Glomerular endothelial cell (primary cell): ENCODE measurements at places on chromosomes 12 and 14.

DNA sequence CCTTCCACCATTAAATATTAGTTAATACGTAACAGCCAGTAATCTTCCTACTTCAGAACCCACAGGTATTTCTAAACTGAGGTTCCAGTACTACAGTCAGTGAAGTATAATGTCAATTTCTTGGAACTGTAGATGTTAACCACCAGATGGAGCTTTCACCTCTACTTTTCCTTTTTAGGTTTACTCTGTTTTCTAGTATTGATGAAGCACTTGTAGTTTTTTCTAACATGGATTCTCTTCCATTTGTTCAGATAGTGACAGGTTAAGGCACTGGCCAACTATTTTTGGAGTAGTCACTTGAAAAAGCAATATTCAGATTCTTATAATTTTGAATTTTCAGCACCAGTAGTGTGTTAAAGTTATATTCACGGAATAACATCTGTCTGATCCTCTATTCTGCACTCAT lies 4.6 kb upstream of the SEC23A start:
- DNase-seq: peak; percentile 20

GRCh38 chr12:118741194-118741593 lies 240.1 kb upstream of the SRRM4 start:
- no peak for DNase-seq

- DNase-seq: no peak
Observed at GRCh38 chr14:50631408-50631821, 36.7 kb downstream of the SAV1 start.

DNA sequence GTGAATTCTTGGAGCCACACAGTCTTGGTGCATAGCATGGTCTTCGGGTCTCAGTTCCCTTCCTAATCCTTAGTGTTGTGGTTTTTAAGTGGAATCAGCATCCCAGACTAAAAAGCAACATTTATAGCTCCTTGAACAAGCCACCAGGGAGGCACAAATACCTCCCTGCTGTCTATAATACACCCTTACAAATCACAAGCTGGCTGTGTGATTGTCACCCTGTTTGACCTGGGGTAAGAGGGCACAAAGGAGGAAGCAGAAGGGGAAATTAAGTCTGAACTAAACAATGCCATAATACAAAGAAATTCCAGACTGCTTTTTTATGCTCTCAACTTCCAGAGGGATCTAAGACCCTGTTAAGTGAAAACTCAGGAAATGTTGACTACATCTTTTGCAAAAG lies 7.7 kb upstream of the MMP19 start:
- no peak for DNase-seq

DNA sequence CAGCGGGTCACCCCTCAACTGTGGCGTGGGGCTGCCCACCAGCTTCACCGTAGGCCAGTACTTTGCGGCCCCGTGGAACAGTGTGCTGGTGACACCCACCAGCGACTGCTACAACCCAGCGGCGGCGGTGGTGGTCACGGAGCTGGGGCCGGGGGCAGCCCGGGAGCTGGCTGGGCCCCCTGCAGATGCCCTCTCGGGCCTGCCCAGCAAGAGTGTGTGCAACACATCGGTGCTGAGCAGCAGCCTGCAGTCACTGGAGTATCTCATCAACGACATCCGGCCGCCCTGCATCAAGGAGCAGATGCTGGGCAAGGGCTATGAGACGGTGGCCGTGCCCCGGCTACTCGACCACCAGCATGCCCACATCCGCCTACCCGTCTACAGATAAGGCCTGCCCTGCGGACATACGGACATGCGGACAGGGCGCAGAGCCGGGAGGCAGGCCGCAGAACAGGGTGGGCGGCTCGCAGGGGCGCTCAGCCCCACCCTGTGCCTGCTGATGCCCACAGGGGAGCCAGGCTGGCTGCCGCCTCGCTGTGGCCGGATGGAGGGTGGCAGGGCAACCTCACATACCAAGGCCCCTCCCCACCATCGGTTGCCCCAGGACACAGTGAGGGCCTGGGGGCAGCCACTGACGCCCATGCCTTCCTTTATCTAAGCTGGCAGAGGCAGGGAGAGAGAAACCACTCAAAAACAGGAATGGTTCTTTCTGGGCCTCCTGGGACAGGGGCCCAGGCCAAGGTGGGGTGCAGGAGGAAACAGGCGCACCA lies 55.5 kb downstream of the FAM222A start:
- no peak for DNase-seq

- no peak for DNase-seq
Observed at GRCh38 chr12:101885912-101886561, 8.7 kb downstream of the DRAM1 start.

DNA sequence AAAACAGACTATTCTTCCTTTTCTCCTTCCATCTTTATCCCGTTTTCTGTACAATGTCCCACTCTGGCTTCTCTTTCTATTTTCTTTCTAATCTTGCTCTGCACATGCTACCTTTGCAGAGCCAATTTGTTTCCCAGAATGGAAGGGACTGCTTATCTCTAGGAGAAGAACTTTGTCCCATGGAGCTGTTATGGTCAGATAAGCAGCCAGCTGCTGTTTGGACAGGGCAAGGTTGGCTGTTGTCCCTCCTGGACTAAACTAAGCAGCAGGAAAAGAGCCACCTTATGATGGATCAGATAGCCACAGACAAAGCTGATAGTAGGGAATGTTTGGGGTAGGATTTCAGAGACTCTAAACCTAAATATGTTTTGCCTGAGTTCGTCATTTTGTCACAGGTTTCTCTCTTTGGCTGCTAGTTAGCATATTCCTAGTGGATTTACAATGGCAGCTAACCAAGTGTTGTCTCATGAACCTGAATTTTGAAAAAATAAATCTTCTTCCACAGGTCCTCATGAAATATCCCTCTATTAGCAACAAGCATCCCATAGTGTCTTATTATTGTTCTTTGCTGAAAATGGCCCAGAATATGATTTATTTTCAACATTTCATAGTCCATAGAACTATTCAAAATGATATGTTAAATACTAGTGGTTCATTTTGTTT lies 262.8 kb downstream of the SLC16A7 start:
- no peak for DNase-seq

- no peak for DNase-seq
Observed at GRCh38 chr14:49933128-49933527, 40.2 kb downstream of the ARF6 start.

GRCh38 chr12:104741497-104742367 lies 216.4 kb downstream of the SLC41A2 start:
- DNase-seq: no peak

DNA sequence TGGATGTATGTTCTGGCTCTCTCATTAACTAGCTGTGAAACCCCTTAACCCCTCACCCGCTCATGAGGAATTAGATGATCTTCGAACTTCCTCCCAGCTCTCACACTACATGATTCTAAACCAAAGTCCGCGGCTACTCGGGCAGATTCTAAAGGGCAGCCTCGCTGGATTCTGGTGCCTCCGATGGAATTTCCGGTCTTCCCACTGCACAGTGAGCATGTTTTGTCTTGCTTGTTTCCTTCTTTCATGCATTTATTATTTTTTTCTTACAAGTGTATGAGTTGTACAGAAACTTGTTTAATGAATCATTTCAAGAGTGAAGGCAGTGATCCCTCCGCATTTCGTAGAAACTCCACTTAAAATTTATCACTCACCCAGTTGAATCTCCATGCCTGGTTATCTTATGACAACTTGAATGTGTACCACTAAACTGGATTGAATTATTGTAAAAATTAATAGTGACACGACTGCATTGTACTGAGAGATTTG lies 4.5 kb upstream of the HCAR3 start:
- DNase-seq: no peak

DNA sequence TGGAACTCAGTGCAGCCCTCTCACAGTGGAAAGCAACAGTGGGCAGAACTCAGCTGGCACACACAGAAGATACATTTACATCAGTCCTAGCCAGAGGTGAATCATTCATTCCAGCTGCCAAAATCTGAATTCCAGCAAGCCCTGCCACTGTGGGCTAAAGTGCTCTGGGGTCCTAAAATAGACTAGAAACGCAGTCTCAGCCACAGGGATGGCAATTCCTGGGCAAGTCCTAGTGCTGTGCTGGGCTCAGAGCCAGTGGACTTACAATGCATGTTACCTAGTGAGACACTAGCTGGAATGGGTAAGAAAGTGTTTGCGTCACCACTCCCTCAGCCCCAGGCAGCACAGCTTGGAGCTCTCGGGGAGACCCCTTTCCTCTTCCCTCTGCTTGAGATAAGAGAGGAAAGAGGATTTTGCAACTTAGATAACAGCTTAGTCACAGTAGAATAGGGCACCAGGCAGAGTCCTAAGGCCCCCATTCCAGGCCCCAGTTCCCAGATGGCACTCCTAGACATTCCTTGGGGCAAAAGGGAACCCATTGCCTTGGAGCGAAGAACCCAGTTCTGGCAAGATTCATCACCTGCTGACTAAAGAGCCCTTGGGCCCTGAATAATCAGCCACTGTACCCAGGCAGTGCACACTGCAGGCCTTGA lies 592.9 kb downstream of the FSCB start:
- DNase-seq: no peak

DNA sequence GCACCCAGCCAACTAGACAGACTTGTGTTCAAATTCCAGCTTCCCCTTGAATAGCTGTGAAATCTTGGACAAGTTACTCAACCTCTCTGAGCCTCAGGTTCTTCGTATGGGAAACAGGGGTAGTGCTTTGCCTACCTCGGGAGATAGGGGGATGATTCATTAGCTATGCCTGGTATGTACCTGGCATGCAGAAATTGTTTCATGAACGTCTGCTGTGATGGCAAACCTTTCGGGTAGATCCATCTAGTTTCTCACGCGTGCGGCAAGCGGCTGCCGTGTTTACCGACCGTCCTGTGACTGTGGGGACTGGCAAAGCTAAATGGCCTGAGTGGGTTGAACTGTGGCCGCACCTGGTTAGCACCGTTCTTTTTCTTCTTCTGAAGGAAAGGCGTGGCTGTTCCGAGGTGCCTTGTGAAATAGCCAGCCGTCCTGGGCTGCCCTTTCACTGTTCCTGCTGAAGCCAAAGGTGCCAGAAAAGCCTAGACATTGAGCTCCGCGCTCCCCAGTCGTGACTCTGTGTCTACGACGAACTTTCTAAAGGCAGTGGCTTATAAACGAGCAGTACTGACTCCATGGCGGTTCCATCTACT lies 40.6 kb upstream of the MED13L start:
- DNase-seq: no peak

- no peak for DNase-seq
Observed at GRCh38 chr14:104130974-104131651, 7.3 kb upstream of the KIF26A start.

GRCh38 chr12:77592836-77593235 lies 237.9 kb upstream of the NAV3 start:
- no peak for DNase-seq

GRCh38 chr12:1830981-1831963 lies 10.9 kb downstream of the LRTM2 start:
- DNase-seq: no peak

GRCh38 chr12:47649381-47649780 lies 56.4 kb downstream of the RPAP3 start:
- no peak for DNase-seq

GRCh38 chr12:48651681-48652080 lies 30.4 kb downstream of the KANSL2 start:
- no peak for DNase-seq

DNA sequence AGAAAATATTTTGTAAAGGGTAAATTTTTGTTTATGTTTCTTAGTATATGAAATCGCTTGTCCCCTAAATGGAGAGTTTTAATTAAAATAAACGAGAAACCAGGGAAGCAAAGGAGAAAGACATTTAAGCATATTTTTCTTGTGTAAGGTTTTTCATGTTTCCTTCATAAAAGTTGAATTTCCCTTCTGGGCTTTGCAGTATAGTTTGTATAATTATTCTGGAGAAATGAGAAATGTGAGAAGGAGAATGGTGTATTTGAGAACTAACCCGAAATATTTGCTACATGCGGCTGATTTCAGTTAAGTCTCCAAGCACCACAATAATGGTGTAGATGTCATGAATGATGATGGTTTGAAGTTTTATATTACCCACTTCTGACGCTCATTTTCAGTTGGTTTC lies 307.7 kb upstream of the SEL1L start:
- DNase-seq: no peak

- no peak for DNase-seq
Observed at GRCh38 chr12:6834873-6835272, 5.9 kb upstream of the GNB3 start.

- no peak for DNase-seq
Observed at GRCh38 chr12:5720381-5721005, 224.6 kb downstream of the ANO2 start.

DNA sequence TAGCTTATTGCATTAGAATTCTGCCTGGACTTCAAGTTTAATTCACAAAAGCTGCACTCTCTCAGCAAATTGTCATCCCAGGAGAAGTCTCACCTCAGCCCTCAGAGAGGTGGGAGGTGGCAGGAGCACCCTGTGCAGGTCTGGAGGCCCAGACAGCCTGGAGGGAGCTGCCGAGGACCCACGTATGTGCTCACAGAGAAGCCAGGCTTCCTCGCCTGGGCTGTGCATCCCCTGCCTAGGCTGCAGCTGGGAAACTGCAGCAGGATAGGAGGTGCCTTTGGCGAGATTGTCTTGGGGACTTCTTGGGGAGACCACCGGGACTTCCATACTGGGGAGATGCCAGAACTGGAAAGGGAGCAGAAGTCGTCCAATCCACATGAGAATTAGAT lies 8.8 kb downstream of the CPNE6 start:
- DNase-seq: no peak

GRCh38 chr12:18640321-18640955 lies 97.4 kb downstream of the PLCZ1 start:
- DNase-seq: no peak

- no peak for DNase-seq
Observed at GRCh38 chr14:95667249-95667693, 19.0 kb upstream of the TCL1B start.

DNA sequence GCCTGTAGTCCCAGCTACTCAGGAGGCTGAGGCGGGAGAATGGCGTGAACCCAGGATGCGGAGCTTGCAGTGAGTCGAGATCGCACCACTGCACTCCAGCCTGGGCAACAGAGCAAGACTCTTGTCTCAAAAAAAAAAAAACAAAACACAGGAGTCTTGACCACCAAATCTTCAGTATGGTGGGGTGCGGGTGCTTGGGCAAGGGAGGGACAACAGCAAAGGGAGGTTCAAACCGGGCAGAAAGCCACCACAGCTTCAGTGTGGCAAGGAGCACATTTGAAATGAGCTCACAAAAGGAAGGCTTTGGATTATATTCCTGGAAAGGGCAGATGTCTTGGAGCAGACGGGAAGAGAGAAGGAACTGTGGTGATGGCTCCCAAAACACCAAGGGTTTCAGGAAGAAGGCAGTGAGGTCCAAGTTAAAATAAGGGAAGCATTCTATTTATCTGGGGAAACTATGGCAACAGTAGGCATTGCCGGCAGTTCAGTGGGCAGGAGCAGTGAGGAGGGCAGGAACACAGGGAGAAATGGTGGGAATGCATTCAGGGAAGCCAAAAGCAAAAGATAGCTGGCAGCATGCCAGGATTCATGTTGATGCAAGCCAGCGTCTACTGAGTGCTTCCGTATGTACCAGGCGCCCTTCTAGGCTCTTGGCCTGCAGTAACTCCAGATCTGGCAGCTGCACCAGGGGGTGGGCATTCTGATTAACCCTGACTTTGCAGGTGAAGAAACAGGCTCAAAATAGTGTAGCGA lies 51.0 kb upstream of the SRSF5 start:
- no peak for DNase-seq

- DNase-seq: no peak
Observed at GRCh38 chr14:49961270-49962222, 68.7 kb downstream of the ARF6 start.

- no peak for DNase-seq
Observed at GRCh38 chr14:71235875-71236274, 328.6 kb downstream of the PCNX1 start.
